ENCODE measurements at places on chromosomes 13 and 19.

- DNase-seq = no peak
These were observed 15.3 kb downstream of the ZAR1L start for GRCh38 chr13:32299893-32300292.

- no peak for DNase-seq
These were observed 33.0 kb downstream of the GPC6 start for GRCh38 chr13:93259527-93260080.

GRCh38 chr13:100880166-100880565 is 205.6 kb upstream of the TMTC4 start:
- DNase-seq = no peak

GRCh38 chr19:6066661-6067646 is 43.3 kb downstream of the RFX2 start:
- DNase-seq = peak; percentile 84

DNA sequence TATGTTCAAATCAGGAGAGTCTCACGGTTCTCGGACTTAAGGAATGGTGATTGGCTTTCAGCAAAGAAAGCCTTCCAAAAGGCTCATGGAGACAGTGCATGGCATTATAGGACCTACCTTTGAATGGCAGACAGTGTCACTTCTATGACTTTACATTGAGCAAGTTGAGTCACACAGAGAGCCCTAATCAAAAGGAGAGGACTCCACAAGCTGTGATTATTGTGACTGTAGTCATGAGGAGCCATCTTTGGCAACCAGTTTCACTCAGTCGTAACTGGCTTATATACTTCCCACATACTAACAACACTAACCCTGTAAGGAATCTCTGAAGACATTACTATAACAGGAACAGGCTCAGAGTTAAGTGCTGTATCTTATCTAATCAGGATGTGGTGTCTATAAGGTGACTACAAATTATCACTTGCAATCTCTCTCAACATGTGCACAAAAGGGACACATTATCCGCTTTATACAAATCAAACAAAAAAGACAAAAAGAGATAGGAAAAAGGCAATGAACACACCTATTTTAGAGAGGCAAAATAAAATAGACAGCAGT is 6.1 kb downstream of the LGALS14 start:
- DNase-seq = no peak

- no peak for DNase-seq
These were observed 118.5 kb downstream of the STK24 start for GRCh38 chr13:98458431-98458830.

GRCh38 chr13:29993716-29994488 is 143.5 kb upstream of the UBL3 start:
- peak; percentile 37 for DNase-seq

DNA sequence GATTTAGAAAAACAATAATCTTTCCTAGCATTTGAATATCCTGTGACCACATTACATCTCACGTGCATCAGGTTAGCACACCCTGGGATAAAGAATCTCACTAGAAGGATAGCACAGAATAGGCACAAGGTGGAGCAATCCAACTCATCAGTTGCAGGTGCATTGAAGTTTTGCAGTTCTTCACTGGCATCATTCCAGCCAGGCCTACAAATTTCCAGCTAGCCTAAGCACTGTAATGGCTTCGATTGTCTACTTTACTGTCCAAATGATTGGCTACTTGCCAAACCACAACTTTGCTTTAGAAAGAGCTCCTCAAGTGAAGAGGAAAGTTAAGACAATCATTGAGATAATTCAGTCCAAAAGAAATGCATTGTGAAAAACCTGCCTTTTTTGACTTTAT is 89.5 kb downstream of the SPRY2 start:
- DNase-seq = peak; percentile 25

- DNase-seq = peak; percentile 30
These were observed 26.5 kb upstream of the LSM14A start for GRCh38 chr19:34145741-34146202.

DNA sequence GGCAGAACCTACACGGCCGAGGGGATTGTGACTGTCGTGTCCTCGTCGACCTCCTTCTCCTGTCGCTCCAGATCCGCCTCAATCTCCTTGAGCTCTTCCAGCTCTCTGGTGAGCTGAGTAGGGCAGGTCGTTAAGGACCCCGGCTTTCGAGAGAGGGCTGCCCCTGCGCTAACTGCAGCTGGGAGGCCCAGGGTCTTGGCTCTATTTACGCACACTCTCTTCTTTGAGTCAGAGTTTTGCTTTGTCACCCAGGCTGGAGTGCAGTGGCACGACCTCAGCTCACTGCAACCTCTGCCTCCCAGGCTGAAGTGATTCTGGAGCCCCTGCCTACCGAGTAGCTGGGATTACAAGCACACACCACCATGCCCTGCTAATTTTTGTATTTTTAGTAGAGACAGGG is 7.6 kb downstream of the SPC24 start:
- DNase-seq = no peak

DNA sequence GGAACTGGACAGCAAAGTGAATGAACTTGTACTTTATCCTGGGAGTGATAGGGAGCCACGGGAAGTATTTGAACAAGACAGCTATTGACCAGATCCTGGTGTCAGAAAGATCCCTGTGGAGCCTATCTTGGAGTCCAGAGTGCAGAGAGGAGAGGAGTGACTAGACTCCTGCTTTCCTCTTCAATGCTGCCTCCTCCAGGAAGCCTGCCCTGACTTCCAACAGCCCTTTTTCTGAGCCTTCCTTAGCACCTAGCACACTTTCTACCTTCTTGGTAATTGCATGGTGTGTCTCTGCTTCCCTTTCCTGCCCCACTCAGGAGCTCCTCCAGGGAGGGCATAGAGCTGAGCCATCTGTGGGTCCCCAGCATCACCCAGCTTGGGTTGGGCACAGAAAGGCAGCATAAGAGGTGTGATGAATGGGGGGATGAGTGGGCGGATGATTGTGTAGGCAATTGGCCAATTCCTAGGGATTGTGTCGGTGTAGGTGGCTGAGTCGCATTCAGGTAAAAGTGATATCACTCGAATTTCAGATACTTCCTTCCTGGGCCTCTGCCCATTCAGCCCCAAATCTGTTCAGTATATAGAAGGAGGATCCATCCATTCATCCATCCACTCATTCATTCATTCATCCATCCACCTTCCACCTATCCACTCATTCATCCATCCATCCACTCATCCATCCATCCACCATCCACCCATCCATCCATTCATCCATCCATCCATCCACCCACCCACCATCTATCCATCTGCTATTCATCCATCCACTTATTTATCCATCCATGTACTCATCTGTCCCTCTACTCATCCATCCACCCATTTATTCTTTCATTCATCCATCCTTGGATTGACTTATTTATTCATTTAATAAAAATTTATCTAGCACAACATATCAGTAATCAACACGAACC is 26.9 kb downstream of the CYP4F22 start:
- no peak for DNase-seq

GRCh38 chr19:4477034-4477801 is 5.1 kb downstream of the HDGFL2 start:
- DNase-seq = no peak

- DNase-seq = peak; percentile 93
These were observed 9.7 kb upstream of the GIPC1 start for GRCh38 chr19:14505488-14506239.

- no peak for DNase-seq
These were observed 2494.2 kb upstream of the PCDH20 start for GRCh38 chr13:63909726-63910375.

GRCh38 chr13:28412981-28413380 is 81.9 kb downstream of the FLT1 start:
- DNase-seq = no peak

GRCh38 chr19:541699-542098 is 2.2 kb upstream of the GZMM start:
- DNase-seq = no peak

DNA sequence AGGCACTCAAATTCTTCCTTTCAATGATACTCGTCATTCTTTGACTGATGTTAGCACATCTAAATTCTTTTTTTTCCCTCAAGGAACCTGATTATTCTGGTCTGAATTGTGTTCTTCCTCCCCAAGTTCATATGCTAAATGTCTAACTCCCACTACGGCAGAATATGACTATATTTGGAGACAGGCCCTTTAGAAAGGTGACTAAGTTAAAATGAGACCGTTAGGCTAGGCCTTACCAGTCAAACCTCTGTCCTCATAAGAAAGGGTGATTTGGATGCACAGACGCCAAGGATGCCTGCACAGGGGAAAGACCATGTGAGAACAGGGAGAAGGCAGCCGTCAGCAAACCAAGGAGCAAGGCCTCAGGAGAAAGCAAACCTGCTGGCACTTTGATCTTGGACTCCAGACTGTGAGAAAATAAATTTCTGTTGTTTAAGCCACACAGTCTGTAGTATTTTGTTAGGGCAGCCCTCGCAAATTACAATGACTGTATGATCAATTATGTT is 13.1 kb upstream of the FOXO1 start:
- no peak for DNase-seq

GRCh38 chr13:109756778-109757177 is 29.6 kb downstream of the IRS2 start:
- DNase-seq = no peak

DNA sequence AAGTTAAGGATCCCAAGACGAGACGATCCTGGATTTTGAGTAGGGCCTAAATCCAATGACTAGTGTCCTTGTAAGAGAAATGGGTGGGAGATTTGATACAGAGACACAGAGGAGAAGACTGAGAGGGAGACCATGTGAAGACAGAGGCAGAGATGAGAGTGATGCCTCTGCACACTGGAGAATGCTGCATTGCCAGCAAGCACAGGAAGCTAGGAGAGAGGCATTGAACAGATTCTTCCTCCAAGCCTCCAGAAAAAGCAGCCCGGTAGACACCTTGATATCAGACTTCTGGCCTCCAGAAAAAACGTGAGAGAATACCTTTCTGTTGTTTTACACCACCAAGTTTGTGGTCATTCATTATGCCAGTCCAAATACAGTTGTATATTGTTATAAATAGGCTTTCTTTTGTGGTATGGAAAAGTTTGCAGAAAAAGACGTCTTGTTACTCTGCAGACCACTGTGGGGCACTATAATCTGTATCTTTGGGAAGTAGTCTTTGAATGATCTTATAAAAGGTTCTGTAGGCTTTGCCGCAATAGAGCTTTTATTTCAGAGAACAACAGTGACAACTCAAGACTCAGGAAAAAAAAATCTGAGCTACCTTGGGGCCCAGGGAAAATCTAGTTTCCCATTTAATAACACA is 17.9 kb upstream of the RFC3 start:
- DNase-seq = peak; percentile 11

- no peak for DNase-seq
These were observed 83.1 kb downstream of the AKAP11 start for GRCh38 chr13:42355092-42355485.

DNA sequence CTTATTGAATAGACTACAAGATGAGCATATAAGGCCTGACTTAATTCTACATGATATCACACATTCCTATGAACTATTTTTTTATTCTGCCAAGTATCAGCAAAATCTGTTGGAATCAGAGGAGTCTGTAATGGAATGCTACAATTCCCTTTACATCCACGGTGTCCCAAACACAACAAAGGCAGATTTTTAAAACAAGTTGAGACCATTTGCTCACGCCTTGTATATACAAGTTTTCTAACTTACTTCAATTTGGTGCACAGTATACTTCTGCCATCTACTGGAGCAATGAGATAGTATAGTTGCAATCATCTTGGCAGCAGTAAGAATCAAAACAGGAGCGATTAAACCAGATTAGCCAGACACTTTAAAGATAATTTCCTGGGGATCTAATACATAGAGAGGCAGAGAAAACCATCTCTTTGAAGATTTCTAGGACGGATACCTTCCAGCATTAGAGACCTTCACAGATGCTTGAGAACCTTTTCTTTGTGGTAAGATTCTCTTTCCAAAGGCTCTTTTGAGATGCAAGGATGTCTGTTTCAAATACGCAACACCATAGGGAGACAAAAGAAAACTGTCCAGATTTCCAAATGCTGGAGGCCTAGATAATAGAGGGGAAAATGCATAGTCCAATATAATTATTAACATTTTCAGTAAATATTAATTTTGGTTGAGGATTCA is 302.0 kb upstream of the MIR17HG start:
- no peak for DNase-seq

DNA sequence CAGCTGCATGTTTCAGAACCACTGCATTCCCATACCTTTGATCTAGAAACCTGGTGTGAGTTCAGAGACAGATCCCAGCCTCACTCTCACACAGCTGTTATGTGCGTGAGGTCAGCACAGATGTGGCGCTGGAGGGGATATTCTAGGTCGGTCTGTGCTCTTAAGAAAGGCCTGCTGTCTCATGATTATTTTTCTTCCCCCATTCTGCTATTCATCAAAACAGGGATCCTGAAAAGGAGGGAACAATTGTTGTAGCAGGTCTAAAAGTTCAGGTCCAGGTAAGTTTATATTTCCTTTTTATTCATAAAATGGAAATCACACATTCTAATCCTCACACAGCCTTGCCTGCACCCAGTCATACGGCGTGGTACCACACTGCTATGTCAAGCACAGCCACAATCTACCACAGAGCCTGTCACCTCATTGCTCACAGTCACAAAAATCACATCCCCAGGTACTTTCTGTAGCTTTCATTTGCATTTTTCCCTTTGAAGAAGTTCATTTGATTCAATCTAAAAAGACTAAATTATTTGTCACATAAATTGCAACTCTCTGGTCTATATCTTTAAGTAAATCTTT is 867 bp downstream of the ZNF546 start:
- peak; percentile 5 for DNase-seq

DNA sequence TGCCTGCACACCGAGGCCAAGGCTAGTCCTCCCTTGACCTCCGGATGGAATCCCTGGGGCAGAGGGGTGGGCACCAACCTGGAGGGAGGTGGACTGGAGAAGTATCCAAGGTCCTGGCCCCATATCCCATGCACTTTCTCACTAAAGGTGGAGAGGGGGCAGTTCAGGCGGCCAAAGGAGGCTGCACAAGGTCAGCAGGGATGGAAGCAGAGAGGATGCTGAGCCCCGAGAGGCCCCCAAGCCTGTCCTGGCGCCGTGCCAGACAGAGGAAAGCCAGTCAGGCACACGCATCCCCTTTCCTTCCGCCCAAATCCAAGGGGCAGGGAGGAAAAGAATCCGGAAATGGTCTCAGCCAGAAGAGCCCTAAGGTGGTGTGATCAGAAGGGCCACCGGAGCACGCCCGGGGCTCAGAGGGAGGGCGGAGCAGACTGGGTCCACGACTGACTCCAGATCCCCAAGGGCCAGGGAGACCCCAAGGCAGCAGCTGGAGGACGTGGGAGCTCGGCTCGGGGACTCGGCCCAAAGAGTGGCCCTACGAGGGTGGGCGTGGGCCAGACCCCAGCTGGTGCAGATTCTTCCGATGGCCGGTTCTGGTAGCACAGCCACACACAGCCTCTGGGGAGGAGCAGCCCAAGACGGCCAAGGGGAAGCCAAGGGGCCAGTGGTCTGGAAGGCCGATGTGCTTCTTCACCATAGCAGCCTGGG is 60.0 kb downstream of the MLLT1 start:
- no peak for DNase-seq
